ENCODE measurements at places on chromosomes 11 and 22.

GRCh38 chr22:21928048-21928447, 24.6 kb downstream of the PPM1F start:
- DNase-seq = no peak

DNA sequence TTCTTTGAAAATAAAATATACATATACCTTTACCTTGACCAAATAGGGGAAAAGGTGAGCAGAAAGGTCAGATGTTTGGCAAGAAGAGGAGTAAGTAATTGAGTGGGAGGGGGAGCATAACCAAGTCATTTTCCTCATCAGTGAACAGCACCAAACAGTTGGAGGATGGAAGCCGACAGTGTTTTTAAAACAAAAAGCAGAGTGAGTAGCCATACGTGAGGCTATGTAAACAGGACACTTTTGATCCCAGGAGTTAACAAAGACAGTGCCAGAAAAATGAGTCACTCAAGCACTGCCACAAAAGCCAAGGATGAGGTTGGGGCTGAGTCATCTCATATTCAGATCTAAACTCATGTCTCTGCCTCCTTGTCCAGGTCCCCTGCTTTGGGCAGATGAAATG, 734.7 kb downstream of the KCNA4 start:
- DNase-seq = no peak

DNA sequence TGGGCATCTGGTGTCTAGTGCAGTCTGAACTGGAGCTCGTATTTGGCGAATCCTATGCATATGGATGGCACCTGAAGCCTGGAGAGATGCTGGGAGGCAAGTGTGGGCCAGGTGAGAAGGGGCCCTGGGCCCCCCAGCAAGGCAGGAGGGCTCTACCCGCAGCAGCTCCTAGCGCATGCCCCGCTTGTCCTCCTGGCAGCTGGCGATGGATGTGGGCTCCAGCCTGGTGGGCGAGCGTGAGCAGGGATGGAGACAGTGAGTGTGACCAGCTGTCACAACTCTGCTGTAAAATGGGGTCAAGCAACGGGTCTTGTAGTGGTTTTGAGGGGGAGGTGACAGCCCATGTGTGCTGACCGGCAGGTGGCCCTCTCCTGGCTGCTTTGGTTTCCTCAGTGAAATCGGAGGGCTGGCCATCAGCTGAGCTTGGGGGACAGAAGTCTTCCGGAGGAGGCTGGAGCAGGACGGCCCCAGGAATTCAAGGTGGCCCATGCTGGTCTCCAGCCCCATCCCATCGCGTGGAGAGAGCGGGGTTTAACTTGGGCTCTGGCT, 12.0 kb downstream of the FRMD8 start:
- DNase-seq = no peak

DNA sequence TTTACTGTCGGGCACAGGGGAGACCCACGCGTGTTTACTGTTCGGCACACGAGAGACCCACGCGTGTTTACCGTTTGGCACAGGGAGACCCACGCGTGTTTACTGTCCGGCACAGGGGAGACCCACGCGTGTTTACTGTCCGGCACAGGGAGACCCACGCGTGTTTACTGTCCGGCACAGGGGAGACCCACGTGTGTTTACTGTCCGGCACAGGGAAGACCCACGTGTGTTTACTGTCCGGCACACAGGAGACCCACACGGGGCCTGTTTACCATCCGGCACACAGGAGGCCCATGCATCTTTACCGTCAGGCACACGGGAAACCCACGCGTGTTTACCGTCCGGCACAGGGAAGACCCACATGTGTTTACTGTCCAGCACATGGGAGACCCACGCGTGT, 525.1 kb downstream of the BRD1 start:
- DNase-seq = no peak

DNA sequence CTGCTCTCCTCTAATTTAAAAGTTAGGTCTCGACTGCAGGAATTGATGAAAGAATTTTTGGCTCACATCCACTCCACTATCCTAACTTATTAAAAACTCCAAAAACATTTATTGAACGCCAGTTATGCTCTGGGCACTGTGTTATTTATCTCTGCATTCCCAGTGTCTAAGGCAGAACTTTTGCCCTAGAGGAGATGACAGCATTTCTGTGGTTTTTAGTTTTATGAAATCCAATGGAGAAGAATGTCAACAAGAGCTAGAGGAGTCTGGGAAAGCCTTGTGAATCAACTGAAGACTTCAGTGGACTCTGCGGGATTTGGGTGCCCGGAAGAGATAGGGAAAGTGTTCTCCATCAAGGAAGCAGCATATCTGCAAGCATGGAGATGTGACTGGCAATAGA, 217.0 kb upstream of the PGR start:
- DNase-seq = no peak

DNA sequence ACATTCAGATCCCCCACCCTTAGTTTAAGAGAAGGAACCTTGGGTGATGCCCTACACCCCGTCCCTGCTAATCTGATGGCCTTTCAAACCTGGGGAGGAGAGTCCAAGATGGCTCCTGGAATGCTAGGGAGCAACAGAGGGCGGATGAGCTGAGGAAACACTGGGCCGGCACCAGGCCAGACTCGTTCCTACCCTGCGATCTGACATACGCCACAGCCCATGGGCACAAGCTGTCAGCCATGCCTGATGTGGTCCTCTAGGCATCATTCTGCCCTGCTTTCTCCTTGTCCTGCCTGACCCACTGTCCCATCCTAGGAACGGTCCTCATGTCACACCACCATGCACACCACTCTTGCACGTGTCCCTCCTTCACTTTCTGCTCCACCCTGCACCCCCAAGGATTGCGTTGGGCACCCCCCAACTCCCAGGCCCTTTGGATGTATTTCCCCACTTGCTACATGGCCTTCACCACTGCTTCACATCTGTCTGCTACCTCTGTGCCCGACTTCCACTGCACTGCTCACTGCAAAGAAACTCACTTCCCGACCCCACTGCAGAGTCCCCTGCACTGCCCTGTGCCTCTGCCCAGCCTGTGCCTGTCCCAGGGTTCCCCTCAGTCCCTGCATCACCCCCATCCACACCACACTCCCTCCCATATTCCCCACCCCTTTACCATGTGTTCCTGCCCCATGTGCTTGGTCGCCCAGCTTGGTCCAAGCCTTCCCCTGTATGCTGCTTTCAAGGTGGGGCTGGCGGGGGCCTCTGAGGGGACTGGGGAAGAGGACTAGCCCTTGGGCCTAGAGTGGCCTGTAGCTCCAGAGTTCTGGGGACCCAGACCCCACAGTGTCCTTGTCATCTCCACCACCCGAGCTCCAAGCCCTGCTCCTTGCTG, 29.2 kb downstream of the USP35 start:
- DNase-seq = no peak

- peak; percentile 15 for DNase-seq
These were observed 21.7 kb upstream of the NRGN start for GRCh38 chr11:124717786-124718651.

GRCh38 chr22:32990187-32990586, 68.0 kb downstream of the SYN3 start:
- no peak for DNase-seq

GRCh38 chr22:47695176-47695575, 932.7 kb downstream of the TBC1D22A start:
- peak; percentile 6 for DNase-seq

DNA sequence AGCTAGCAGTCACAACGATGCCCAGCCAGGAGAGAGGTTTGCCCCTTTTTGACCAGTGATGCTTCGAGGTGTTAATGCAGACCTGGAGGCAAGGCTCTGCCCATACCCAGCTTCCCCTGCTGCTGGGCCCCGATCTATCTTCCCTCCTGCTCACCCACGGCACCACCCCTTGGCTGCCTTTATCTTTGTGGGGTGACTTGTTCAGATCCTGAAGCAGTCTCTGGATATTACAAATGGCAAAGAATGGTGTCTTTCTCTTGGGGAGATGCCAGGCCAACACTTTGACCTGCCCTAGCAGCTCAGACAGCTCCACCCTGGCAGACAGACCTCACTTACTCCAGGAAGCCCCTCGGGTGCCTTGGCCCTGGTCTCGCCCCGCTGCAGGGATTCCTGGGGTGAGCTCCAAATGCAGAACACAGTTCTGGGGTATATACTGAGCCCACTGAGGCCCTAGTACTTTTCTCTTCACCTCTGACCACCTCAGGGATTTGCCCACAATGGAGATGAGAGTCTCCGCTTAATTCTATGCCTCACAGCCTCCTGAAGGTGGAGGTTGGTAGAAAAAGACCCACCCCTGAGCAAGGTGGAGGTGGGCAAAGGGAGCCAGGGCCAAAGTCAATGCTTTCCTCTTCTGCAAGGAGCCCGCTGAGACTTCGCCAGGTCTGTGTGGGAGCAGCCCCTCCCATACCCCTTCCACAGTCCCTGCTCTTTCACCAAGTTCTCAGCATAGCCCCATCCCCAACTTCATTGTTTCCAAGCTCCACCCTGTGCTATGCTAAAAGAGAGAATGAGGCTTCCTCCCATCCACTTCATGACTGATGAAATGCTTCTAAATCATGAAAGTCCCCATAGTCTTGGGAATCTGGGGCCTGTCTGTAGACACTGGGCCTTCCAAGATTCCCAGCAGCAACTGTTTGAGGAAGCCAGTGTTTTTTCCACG, 11.1 kb upstream of the ST3GAL4 start:
- no peak for DNase-seq

- peak; percentile 34 for DNase-seq
These were observed 94.0 kb upstream of the APOA1 start for GRCh38 chr11:116931206-116931953.

DNA sequence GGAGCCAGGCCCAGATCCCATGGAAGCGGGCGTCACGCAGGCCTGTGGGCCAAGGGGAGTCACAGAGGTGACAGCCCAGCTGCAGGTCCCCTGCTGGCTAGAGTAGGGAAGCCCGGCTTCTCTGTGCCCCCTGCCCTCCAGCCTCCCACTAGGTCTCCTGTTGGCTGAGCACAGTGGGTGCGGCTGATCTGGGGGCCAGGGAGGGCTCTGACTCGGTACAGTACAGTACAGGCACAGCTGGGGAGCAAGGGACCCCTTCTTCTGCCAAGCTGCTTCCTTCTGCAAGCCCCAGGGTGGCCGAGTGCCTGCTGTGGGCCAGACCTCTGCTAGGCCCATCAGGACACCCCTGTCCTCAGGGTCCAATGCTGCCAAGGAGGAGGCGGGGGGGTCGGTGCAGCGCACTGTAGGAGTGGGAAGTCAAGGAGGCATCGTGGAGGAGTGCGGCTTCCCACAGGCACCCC, 10.1 kb downstream of the SUSD2 start:
- no peak for DNase-seq

DNA sequence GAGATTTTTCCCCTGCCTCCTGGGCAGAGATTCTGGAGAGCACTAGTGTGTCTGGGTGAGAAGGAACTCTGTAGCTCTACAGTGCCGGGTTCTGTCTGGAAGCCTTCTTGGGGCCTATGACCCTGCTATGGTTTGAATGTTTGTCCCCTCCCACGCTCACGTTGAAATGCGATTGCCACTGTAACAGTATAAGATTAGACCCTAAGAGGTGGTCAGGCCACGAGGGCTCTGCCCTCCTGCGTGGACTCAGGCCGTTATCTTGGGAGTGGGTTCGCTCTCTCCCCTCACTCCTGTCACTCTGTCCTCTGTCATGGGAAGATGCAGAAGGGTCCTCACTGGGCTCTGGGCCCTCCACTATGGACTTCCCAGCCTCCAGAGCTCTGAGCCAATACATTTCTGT, 3.5 kb downstream of the AP5B1 start:
- no peak for DNase-seq

GRCh38 chr11:68142028-68142412, 20.8 kb upstream of the CHKA start:
- DNase-seq = peak; percentile 76

- DNase-seq = no peak
These were observed 210.8 kb downstream of the PGR start for GRCh38 chr11:100918551-100919500.

GRCh38 chr11:129021295-129021694, 78.6 kb upstream of the TP53AIP1 start:
- DNase-seq = no peak

DNA sequence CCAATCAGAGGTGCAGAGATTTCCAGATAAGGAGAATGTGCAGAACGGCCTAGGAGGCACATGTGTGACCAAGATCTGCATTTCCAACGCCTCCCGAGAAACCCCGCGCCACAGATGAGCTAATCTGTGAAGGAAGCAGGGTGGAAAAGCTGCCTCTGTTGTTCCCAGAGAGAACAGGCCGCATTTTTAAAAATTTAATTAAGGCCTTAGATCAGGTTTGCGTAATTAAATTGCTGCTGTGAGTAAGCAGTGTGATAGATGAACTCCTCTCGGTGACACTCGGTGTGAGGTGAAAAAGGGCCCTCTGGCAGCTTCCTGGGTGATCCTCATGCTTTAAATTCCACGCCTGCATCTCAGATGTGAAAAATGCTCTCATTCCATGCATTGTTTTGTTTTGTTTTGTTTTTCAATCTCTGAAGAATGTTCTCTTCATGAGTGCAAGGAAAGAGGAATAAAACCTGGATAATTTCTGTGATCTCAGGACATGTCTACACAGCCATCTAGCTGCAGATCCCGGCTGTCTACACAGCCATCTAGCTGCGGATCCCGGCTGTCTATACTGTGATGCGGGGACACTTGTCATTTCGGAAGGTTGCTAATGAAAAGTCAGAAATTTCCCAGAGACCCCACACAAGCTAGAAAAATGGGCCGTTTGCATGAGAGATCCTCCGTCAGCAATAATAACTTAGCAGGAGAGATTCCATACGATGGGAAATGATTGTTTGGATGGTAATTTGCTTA, 1398.9 kb downstream of the BRD1 start:
- no peak for DNase-seq

DNA sequence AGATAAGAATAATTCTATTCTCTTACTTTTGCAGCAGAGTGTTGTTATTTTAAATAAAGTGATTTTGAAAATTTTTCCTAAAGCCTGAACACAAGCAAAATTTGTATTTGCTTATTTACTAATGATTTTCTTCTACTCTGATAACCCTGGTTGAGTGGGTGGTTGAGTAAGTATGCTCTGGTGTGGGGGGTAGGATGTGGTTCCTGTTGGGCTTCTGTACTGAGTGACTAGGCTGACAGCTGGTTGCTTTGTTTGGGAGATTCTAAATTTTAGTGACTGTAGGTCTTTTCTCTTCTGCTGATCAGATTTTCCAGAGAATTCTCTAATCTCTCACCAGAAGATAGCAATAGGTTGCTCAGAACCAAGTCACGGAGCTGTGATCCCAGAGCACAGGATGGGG, 61.6 kb downstream of the METTL15 start:
- DNase-seq = no peak

- DNase-seq = no peak
These were observed 45.5 kb downstream of the AP2A2 start for GRCh38 chr11:971092-971690.

DNA sequence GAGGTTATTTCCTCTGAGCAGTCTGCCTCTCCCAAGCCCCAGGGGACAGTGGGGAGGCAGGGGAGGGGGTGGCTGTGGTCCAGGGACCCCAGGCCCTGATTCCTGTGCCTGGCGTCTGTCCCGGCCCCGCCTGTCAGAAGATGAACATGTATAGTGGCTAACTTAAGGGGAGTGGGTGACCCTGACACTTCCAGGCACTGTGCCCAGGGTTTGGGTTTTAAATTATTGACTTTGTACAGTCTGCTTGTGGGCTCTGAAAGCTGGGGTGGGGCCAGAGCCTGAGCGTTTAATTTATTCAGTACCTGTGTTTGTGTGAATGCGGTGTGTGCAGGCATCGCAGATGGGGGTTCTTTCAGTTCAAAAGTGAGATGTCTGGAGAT, 3.1 kb downstream of the PIM3 start:
- DNase-seq = no peak
